ENCODE measurements at places on chromosomes 12 and 14. TPM values are rescaled to one million over a fixed set of nuclear protein-coding genes. Genes with fewer than 3 reads are reported as not detected.

Gene EPS8
- 19.2 TPM for total RNA-seq

Gene CDCA4
- total RNA-seq = 34.6 TPM

Gene TEX52
- not detected for total RNA-seq

DNA sequence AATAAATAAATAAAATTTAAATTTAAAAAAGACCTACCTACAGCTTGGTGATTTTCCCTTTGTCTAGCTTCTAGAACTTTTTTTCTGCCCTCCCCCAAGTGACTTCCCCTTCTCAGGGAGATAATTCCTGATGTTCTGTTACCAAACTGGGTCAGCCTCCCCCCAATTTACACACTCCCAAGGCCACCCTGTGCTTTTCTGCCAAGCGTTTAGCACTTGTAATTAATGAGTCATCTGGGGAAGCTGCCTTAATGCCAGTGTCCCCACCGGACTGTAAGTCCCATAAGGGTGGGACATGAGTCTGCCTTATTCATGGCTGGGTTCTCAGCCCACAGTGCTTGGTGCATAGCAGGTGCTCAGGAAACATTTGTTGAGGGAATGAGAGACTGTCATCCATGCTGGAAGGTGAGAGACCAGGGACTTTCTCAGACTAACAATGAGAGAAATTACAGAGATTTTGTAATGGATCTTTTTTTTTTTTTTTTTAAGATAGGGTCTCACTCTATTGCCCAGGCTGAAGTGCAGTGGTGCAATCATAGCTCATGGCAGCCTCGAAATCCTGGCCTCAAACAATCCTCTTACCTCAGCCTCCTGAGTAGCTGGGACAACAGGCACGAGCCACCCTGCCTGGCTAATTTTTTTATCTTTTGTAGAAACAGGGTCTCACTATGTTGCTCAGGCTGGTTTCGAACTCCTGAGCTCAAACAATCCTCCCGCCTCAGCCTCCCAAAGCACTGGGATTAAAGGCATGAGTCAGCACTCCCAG is 106.8 kb downstream of the PHETA1 start:
- no peak for DNase-seq

DNA sequence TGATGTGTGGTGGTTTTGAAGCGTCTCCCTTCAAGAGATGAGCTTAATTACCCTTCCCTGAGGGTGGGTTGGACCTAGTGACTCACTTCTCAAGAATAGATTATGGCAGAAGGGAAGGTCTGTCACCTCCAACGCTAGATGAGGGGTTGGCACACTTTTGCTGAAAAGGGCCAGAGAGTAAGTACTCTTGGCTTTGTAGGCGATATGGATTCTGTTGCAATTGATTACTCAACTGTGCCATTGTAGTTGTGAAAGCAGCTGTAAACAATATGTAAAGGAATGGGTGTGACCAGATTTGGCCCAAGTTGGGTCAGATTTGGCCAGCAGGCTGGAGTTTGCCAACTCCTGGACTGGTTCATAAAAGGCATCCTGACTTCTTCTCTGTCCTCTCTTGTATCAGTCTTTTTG is 53.3 kb downstream of the SMIM41 start:
- no peak for DNase-seq

DNA sequence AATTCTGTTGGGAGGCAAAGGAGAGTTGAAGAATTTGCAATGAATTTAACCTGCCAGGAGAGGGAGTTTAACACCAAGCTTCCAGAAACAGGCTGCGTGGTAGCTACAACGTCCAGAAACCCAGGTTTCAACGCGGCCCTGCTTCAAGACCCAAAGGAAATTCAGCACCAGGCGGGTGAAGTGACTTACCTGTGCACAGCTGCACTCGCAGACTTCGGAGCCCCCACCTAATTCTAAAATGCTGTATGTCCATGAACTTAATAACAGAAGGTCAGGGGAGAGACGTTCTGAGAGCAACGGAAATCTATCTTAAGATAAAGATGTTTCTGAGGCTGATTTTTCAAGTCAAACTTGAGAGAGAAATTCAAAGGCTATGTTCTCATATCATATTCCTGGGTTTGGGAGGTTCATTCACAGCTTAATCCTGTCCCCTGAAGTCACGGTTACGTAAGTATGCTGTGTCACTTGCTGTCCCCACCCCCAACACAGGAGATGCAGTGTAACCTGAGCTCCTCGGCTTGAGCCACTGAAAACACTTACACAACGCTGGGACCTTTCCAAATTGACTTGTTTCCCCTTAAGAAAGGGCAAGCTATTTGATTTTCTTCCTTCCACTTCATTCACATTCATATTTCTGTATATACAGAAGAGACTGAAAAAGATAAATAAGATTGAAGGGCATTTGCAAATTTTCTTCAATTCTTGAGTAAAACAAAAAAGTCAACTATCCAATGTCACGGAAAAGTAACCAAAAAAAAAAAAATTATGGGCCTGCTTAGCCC is 22.7 kb downstream of the CLIP1 start:
- DNase-seq = no peak

DNA sequence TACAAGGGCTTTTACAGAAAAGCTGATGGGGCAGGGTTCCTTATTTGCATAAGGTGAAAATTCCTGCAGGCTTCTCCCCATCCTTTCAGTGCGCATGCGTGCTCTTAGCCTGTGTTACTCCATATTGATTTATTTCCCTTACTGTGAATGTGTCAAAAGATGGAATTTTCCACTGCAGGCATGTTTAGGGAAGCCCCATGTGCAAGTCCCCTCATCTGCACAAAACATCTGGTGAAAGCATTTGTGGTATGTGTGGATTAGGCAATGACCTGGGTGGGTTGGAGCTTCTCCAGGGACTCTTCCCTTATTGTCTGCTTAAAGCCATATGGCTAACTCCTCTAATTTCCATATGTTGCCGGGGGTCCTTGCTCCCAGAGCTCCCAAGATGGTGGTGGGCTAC is 912.7 kb upstream of the LRFN5 start:
- no peak for DNase-seq

Data from kidney epithelial cell (primary cell).